ENCODE measurements at places on chromosomes 11 and 22.
A peak's percentile ranks its signal among the peaks of the same experiment; 100 is the strongest.

GRCh38 chr11:18776324-18776723 is 15.3 kb downstream of the PTPN5 start:
- no peak for DNase-seq

DNA sequence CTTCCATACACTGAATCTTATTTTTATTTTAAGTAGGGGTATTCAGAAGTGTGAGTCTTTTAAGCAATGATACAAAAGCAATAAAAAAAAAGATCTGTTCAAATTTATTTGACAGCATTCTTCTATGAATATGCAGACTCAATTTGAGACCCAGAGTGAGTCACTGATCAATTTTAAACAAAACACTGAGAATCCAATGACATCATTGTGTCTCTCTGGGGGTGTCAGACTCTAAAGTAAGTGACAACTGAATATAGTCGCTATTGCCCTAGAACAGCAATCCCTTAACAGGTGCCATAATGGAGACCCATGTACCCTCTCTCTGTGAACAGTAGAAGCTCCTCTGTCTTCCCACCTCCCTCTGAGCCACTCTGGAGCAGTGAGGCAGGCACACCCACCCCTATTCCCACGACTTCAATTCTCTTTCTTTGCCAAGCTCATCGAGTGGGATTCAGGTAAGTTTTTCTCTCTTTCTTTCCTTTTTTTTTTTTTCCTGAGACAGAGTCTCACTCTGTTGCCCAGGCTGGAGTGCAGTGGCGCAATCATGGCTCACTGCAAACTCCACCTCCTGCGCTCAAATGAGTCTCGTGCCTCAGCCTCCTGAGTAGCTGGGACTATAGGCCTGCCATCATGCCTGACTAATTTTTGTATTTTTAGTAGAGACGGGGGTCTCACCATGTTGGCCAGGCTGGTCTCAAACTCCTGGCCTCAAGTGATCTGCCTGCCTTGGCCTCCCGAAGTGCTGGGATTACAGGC is 5.1 kb upstream of the RPS3 start:
- no peak for DNase-seq

GRCh38 chr11:33195462-33196173 is 34.3 kb upstream of the CSTF3 start:
- no peak for DNase-seq

- no peak for DNase-seq
Measured at GRCh38 chr22:38089474-38089851, 5.5 kb upstream of the SLC16A8 start.

GRCh38 chr11:87366763-87367405 is 329.1 kb downstream of the TMEM135 start:
- no peak for DNase-seq

- DNase-seq = no peak
Measured at GRCh38 chr22:46946383-46946962, 184.0 kb downstream of the TBC1D22A start.

DNA sequence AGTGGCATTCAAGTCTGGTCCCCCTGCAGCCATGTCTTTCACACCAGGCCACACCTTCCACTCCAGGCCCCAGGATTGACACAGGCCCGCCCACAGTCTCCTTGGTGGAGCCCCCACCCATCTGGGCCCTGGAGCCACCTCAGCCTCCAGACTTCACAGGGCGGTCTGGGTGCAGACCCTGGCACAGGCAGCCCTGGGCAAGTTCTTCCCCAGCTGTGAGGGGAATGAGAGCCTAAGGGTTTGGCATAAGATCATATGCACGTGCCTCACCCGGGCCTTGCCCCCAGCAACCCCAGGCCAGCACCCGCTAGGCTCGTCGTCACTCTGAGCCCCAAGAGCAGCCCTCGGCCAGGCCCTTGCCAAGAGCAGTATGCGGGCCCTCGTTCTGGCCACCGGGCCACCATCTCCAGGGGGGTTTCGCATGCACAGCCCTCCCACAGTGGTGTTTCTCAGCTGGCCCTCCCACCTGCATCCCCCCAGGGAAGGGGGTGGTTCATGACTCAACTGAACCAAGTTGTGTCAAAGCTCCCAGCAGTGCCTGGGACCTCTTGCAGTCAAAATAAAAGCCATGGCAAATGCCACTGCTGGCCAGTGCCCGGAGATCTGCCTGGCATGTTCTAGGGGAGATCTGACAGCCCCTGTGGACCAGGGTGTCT is 70.4 kb upstream of the KCNQ1OT1 start:
- no peak for DNase-seq

GRCh38 chr22:30243661-30244060 is 2.9 kb downstream of the LIF start:
- no peak for DNase-seq

DNA sequence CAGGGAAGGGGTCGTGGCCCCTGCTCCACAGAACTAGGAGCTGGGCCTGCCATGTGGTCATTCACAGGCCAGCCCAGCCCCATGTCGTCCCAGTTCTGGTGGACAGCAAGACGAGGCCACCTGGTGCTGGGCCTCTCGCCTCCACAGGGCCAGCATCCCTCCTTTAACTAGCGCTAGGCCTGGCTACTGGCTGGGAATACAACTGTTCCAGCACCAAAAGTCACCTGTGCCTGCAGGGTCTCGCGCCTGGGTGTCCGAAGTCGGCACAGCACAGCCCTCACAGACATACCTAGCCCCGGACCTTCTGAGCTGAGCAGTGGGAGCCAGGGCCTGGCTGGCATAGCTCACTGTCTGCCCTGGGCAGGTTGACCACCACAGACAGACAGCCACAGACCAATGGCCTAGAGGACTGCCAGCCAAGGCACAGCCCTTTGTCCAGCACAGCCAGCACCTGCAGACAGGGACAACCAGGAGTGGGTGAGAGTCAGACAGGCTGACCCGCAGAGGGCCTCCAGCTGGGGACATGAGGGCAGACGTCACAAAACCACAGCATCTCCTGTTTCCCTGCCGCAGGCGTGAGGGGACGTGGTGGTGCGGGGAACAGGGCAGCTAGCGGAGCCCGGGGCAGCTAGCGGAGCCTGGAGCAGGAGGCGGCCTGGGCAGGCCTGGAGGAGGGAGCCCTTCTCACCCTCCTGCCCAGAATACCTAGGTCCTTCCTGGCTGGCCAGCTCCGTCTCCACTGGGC is 27.2 kb upstream of the TH start:
- DNase-seq = no peak

GRCh38 chr11:91823252-91823830 is 401.3 kb upstream of the FAT3 start:
- no peak for DNase-seq

- no peak for DNase-seq
Measured at GRCh38 chr11:69495441-69496201, 14.2 kb downstream of the LINC01488 start.

- DNase-seq = no peak
Measured at GRCh38 chr22:29581799-29582198, 886 bp upstream of the NIPSNAP1 start.

- no peak for DNase-seq
Measured at GRCh38 chr11:103737037-103737622, 299.3 kb upstream of the DDI1 start.

GRCh38 chr11:16678466-16679116 is 59.9 kb upstream of the C11orf58 start:
- DNase-seq = no peak

DNA sequence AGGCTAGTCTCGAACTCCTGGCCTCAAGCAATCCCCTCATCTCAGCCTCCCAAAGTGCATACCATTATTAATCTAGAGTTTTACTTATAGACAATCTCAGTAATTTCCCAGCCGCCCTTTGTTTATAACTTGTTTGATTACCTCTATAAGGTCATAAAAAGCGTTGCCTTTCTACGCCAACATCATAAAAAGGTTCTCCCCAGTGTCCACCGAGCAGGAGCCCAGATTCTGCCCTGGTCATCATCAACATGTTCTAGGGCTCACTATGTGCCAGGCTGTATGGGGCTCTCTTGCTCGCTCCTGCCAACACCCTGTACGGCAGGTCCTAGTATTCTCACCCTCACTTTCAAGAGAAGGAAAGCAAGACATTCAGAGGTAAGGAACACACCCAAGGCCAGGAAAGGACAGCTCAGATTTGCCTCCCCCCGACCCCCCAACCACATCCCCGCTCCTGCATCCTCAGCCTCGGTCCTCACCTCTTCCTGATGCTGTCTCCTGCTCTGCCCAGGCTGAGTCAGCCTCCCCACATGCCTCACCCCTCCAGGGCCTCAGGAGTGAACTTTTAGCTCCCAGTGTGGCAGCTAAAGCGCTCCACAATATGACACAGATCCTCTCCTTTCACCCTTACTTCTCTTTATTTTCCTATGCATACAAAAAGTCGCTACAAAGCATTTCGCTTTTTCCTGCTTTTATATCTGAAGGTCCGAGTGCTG is 14.3 kb downstream of the ARFGAP3 start:
- DNase-seq = no peak

DNA sequence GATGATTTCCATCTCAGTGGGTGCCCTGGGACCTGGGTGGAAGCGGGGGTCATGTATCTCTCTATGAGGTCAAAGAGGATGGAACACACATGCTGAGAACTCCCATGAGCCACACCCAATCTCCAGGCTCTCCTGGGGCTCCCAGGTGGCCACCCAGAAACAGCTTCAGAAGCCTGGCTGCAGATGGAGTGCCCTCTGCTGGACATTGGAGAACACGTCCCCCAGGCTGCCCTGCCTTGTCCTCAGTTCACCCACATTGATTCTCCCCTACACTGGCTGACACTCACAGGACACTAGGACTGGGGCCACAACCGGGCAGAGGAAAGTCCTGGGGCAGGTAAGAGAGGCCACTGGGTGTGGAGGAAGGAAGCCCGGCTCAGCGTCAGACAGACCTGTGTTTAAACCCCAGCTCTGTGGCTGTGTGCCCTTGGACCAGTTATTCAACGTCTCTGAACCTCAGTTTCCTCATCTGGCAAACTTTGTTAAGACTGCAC is 4.5 kb upstream of the NOL12 start:
- peak; percentile 64 for DNase-seq

DNA sequence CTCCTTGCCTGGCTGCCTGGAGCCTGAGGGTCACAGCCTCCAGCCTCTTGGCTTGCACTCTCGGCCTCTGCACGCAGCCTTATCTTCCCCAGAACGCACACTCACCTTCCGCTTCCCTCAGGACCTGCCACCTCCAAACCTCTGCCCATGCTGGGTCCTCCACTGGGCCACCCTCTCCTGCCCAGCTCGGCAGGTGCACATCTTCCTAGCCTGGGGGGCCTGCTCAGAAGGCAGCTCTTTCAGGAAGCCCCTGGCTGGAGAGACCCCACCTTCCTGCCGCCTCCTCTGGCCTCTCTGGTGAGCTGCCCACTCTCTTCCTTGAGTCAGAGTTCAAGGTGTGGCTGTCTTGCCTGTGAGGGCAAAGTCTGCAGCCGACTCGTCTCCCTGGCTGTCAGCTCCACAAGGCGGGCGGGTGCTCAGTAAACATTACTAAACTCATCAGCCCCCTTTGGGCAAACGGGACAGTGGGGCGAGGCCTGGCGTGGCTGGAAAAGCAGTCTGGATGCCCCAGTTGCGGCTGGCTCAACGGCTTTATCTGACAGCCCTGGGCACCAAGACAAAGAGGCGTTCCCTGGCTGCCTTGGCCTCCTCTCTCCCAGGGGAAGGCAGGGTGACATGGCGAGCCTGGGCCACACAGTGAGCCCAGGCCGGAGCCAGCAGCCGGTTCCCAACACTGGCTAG is 1.7 kb upstream of the LINC01488 start:
- DNase-seq = no peak

GRCh38 chr22:23384431-23384830 is 195.7 kb downstream of the IGLL1 start:
- no peak for DNase-seq

GRCh38 chr11:1122664-1123002 is 35.1 kb upstream of the MUC5AC start:
- no peak for DNase-seq

GRCh38 chr11:64006398-64006797 is 20.2 kb downstream of the OTUB1 start:
- no peak for DNase-seq

GRCh38 chr22:43237280-43237679 is 50.3 kb upstream of the TTLL12 start:
- DNase-seq = no peak

GRCh38 chr11:8533332-8533731 is 60.7 kb downstream of the STK33 start:
- no peak for DNase-seq

GRCh38 chr22:32044913-32045312 is 1.9 kb downstream of the SLC5A1 start:
- no peak for DNase-seq

GRCh38 chr22:45552580-45553350 is 50.1 kb downstream of the FBLN1 start:
- no peak for DNase-seq

DNA sequence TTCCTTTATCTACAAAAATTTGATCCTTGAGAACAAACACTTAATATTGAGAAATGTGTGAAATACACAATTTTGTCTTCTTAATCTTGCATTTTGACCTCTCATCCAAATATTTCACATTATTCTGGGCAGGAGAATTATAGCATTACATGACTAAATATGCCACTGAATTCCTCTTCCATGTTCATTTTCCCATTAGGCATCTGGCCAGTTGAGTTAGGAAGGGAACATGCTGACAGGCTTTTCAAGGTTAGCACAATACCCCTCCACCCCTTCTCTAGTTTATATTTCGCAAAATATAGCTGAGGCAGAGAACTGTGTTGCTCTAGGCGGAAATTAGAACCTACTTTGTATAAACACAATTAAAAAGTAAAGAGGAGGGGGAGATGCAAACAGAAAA is 271.7 kb upstream of the ZC3H12C start:
- no peak for DNase-seq

- no peak for DNase-seq
Measured at GRCh38 chr11:111476956-111477355, 35.2 kb downstream of the BTG4 start.

GRCh38 chr11:77967121-77967520 is 27.3 kb downstream of the INTS4 start:
- no peak for DNase-seq

- DNase-seq = no peak
Measured at GRCh38 chr11:55661901-55662300, at the start of gene OR4C6. Gene OR4C6, plus strand, starts transcription at chr11:55662201. Its CDS starts 2,966 bp downstream, at chr11:55665167.

DNA sequence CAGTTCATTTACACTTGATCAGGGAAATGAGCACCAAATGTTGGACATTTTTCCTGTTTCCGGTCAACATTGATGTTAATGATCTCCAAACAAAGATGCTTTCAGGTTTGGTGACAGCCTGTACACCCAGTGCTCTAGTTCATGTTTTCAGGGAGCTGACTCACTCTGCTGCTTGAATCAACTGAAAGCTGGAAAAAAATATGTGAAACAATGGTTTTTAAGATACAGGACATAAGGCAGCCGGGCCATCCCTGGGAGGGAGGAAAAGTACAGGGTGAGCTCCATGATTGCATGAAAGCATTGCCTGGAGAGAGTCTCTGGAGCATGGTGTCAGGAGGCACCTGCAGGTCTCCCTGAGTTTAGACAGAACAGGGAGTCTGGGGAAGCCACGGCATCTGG is 259.6 kb downstream of the TBC1D22A start:
- DNase-seq = no peak

GRCh38 chr11:107988397-107989158 is 20.1 kb upstream of the CUL5 start:
- DNase-seq = no peak

- DNase-seq = no peak
Measured at GRCh38 chr22:22952531-22953280, 65.1 kb downstream of the IGLL5 start.

DNA sequence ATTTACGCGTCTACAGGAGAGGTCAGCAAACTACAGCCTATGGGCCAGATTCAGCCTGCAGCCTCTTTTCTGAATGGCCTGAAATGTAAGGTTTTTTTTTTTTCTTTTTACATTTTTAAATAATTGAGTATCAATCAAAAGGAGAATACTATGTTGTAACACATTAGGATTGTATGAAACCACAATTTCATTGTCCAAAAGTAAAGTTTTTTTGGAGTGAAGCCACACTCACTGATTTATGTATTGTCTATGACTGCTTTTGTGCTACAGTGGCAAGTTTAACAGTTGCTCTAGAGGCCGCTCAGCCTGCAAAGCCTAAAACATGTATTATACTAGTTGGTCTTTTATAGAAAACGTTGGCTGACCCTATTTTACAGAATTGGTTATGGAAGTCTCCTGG is 923.2 kb downstream of the NTM start:
- DNase-seq = no peak

Data from stimulated activated CD8-positive, alpha-beta memory T cell treated with anti-CD3 and anti-CD28 coated beads, Interleukin-4, amount 100 ng/mL, for 1 hour (primary cell).